Stimulated activated CD8-positive, alpha-beta memory T cell treated with anti-CD3 and anti-CD28 coated beads, Interleukin-15, amount 100 ng/mL, for 24 hours (primary cell): ENCODE measurements at places on chromosomes 2 and 18.

GRCh38 chr2:193409951-193410350 is 1215.2 kb upstream of the TMEFF2 start:
- DNase-seq: no peak

- DNase-seq: no peak
Measured at GRCh38 chr2:143481733-143482132, 352.5 kb downstream of the ARHGAP15 start.

DNA sequence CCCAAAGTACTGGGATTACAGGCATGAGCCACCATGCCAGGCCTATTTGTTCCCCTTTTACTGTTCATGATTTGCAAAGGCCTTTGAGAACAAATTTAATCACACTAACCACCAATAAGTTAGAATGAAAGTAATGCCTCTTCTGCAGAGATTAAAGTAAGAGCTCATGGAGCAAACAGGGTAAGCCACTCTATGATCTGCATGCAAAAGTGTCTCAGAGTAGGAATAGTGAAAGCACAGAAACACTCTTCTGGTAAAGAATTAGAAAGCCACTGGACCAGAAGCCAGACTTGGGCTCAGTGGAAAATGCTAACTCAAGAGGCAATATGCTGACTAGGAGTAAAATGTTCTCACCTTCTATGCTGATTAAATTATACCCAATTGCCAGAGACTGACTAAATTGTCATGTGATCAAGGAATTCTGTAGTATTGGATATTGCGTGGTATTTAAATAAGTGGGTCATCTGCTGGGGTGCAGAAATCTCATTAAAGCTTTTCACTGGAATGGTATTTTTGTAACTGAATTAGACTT is 235.3 kb upstream of the ERBB4 start:
- no peak for DNase-seq

GRCh38 chr2:16294791-16295190 is 354.4 kb downstream of the MYCN start:
- DNase-seq: no peak

DNA sequence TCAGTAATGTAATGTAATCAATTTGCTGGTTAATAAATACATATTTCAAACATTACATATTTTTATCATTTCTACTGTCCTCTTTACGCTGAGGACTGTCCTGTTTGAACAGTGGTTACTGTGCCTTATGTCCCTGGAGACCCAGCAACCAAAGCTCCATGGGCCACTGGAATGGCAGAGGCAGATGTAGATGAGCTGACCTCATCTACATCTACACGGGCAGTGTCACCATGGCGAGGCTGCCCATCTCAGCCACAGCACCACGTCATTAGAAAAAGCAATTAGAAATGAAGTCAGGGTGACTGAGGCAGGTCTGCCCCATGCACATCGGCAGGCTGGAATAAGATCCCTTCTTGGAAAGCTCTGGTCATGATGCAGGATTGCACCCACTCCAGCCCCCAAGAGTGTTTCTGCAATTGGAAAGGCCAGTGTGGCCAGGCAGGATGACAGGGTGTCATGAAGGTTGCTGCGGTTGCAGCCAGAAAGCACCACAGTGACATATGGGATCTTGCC is 237.5 kb downstream of the NDUFA10 start:
- no peak for DNase-seq

GRCh38 chr2:49812730-49813129 is 658.4 kb upstream of the FSHR start:
- DNase-seq: no peak

DNA sequence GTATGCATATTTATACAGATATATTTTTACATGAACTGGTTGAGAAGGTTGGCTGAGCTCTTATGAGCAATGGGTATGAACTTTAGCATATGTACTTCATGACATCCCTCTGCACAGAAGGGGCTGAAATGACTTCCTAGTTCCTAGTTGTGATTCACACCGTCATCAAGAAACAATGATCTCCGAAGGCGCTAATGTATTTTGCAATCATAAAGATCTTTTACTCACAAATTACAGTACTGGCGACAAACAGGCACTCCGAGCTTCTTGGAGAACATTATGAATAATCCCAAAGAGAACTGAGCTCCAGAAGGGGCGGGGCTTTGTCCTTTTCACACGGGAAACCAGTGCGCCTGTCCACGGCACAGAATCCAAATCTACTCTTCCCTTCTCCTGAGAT is 18.1 kb downstream of the BCL2 start:
- DNase-seq: no peak

DNA sequence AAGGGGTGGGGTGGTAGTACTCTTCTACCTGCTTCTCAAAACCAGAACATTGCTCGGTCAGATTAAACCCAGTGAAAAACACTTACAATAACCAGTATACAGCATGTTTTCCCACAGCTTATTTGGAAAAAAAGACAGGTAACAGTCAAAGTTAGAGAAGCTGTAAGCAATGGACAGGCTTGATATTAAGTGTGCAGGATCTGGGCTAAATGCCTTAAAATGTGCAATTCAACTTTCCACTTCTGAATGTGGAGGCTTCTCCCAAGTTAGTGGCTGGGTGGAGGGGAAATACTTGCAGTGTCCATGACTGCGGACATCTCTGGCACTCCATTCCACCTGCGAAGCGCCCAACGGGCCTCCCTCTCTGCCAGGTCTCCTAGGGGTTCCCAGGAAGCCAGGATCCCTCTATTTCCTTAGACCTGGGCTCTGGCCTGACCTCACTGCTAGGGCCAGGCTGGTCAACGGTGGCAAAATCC is 5.3 kb downstream of the ZEB2 start:
- DNase-seq: no peak

GRCh38 chr2:44802777-44803424 is 138.6 kb upstream of the SIX3 start:
- no peak for DNase-seq

- DNase-seq: no peak
Measured at GRCh38 chr2:128405981-128406613, 87.4 kb upstream of the HS6ST1 start.

GRCh38 chr2:219912491-219912921 is 285.1 kb downstream of the SLC4A3 start:
- no peak for DNase-seq

GRCh38 chr2:241035142-241035817 is 36.9 kb downstream of the SNED1 start:
- DNase-seq: no peak

DNA sequence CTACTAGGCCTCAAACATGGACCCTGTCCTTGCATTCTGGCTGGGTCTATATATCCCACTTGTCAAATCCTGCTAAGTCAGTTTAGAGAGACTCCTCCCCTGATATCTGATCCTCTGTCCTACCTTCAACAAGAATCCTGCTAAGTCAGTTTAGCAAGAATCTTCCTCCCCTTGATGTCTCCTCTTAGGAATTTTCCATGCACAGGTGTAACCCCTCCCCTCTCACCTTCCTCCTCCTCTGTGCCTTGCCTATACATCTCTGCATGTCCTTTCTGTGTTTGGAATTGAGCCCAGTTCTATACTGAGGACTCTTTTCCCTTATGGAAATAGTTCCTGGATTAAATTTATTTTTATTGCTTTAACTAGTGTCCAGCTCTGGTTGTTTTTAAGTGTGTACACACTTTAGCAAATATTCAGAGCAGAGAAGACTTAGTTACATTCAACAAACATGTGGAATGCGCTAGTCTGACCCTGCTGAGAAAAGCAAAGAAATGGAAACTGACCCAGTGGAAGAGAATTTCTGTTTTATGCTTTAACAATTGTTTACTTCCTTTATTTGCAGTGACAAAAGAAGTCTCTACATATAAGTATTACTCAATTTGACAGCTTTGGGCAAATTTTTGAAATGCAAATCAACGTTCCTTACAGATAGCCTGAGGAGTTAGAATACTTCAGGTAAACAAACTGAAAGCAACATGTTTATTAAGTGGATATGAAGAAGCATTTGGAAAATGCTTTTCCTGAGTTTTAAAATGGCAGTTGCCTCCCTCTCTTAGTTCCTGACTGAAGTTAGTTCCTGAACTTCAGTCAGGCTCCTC is 80.6 kb downstream of the RIT2 start:
- DNase-seq: no peak

GRCh38 chr2:88690591-88691338 is 708 bp upstream of the RPIA start:
- DNase-seq: no peak

DNA sequence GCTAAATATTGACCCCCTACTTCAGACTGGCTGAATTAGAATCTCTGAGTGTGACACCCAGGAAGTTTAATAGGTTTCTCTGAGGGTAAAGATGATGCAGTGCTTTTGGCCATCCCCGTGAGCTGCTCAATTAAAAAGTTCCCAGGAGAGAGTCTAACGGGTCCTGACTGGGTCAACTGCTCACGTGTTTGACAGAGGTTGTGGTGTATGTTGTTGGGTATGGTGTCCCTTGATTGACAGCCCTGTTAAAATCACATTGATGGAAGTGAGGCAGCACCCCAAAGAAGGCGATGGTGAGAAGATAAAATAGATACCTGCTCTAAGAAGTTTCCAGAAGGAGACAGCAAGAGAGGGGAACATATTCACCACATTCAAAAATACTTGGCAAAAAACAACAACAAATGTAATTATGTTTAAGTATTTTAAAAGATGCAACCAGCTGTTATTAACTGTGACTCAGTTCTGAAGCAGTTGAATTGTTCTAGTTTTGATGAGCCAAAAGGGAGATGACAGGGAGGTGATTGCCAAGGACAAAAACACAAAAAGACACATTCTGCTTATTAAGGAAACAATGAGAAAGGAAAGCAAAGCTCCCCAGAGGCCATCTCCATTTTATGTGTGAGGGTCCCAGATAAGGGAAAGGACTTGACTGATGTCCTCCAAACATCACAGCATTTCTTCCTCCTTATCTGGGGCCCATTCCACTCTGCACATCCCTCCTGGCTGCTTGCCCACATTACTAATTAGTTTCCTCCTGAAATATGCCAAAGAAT is 11.5 kb upstream of the GMCL1 start:
- no peak for DNase-seq

GRCh38 chr18:62957885-62958472 is 242.6 kb downstream of the PHLPP1 start:
- no peak for DNase-seq

DNA sequence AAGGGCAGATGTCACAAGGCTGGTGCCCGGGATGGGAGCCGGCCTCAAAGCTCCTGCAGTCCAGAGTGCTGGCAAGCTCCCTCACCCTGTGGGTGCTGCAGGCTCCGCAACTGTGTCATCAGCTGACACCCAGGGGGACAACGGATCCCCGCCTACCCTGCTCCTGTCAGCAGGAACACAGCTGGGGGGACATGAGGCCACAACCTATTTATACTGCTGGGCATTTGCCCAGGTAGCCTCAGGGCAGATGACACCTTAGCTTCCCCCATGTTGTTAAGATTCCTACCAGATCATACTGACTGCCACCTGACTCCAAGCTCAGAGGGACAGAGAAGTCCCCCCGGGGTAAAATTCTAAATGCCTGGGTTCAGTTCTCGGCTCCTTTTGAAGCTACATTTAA is 1.2 kb downstream of the ANKRD23 start:
- no peak for DNase-seq
